Left hindlimb (tissue), 1 donor: ENCODE measurements at places on chromosomes 11 and 22.

- no peak for DNase-seq
These were observed 348.2 kb downstream of the CADM1 start for GRCh38 chr11:115155978-115156377.

DNA sequence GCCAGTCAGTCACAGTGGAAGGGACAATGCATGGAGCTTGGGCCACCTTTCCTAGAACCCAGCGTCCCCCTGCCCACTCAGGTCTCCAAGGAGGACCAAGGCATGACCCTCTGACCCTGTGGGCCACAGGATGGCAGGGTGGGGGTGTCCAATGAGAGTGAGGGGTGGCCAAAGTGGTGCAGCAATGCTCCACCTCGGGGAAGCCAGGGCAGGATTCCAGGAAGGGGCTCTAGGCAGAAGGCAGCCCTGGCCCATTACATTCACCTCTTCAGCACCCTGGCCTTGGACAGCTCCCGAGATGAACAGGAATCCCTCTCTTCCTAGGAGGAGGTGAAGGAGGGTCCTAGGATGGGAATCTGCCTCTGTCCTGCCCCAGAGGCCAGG, 597.5 kb downstream of the BRD1 start:
- DNase-seq: no peak

DNA sequence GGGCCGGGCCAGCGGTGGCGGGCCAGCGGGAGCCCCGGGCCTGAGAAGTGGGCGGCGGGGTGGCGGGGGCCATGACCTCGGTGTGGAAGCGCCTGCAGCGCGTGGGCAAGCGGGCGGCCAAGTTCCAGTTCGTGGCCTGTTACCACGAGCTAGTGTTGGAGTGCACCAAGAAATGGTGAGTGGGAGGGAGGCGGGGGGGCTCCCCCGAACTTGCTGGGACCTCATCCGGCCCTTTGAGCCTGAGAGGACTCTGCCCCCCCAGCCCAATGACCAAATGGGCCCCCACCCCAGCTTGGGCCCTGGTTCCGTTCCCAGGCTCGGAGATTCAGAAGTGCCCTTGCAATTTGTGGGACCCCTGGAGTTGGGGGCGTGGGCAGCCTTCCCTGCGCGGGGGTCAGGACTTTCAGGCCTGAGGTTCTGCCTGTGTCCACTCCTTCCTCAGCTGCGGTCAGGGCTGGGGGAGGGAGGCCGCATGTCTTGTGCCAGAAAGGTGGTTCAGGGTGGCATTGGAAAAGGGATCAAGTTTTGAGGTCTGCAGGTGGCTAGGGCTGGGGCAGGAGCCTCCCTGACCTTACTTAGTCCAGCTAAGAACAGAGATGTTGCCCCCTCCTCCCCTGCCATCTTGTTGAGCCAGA, 496 bp downstream of the EHBP1L1 start:
- DNase-seq: no peak

- no peak for DNase-seq
These were observed 713.2 kb upstream of the CCDC179 start for GRCh38 chr11:23573429-23573828.

GRCh38 chr11:14315130-14315529, 43.9 kb downstream of the RRAS2 start:
- DNase-seq: no peak

GRCh38 chr11:15821451-15821850, 534.9 kb downstream of the SOX6 start:
- no peak for DNase-seq

DNA sequence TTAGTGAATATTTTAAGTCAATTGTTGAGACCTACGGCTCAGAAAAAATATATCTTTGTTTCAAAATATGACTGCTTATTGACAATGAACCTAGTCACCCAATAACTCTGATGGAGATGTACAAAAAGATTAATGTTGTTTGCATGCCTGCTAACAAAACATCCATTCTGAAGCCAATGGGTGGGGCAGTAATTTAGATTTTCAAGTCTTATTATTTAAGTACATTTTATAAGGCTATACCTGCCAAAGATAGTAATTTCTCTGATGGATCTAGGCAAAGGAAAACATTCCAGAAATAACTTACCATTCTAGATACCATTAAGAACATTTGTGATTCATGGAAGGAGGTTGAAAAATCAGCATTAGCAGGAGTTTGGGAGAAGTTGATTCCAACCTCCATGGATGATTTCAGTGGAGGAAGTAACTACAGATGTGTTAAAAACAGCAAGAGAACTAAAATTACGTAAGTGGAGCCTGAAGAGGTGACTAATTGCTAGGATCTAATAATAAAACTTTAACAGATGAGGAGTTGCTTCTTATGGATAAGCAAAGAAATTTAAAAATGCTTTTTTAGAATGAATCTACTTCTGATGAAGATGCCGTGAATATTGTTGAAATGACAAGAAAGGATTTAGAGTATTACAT, 26.4 kb upstream of the OR8D2 start:
- no peak for DNase-seq

GRCh38 chr11:96008161-96008720, 84.3 kb upstream of the MTMR2 start:
- no peak for DNase-seq

DNA sequence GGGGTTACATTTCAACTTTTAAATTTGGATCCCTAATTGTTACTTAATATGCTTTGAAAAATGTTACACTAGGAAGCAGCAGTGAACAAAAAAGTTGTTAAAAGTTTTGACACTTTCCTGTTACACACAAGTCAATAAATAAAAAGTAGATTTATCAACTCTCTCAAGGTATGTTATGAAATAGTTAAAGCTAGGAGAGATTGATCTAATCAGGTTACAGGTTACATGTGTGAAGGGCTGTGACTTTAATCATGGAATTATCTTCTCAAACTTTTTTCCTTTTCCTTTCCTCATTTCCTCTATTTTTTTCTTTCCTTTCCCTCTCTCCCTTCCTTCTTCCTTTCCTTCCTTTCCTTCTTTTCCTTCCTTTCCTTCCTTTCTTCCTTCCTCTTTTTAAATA, 77.0 kb upstream of the RAB38 start:
- no peak for DNase-seq

DNA sequence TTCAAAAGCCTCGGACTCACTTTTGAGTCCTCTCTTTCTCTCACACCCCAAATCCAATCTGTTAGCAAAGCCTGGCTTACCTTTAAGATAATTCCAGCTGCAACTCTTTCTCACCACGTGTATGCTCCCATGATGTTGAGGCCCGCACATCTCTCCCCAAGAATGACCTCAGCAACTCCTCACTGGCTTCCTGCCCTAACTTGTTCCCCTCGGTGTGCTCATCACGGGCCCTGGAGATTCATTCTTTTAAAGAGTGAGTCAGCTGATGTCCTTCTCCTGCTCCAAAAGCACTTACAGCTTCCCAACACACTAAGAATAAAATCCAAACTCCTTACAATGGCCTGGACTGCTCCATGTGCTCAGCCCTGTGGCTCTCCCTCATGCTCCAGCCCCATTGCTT, 1041.3 kb downstream of the OPCML start:
- DNase-seq: peak; percentile 61

GRCh38 chr11:62728171-62728988, at the start of gene TTC9C:
TSS of gene TTC9C (plus strand) at chr11:62728486. CDS start at chr11:62728849, 363 bp downstream.
- peak; percentile 91 for DNase-seq

DNA sequence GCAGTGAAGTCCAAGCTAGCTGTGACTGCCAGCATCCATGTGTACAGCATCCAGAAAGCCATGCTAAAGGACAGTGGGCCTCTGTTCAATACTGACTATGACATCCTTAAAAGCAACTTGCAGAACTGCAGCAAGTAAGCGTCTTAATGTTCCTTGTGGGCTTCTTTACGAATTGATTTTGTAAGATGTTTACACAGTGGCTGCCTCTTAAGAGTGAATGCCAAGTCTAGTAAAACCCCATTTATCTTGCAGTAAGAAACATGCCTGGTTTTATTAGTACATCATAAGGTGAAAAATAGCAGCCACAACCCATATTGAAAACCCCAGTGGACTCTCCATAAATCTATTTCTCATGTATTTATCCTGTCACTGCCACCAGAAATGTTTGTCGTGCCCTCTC, 20.5 kb downstream of the POLD3 start:
- no peak for DNase-seq

- DNase-seq: no peak
These were observed 452 bp upstream of the ATXN10 start for GRCh38 chr22:45670981-45671782.

- DNase-seq: no peak
These were observed 435.7 kb upstream of the CADM1 start for GRCh38 chr11:115939731-115940421.

DNA sequence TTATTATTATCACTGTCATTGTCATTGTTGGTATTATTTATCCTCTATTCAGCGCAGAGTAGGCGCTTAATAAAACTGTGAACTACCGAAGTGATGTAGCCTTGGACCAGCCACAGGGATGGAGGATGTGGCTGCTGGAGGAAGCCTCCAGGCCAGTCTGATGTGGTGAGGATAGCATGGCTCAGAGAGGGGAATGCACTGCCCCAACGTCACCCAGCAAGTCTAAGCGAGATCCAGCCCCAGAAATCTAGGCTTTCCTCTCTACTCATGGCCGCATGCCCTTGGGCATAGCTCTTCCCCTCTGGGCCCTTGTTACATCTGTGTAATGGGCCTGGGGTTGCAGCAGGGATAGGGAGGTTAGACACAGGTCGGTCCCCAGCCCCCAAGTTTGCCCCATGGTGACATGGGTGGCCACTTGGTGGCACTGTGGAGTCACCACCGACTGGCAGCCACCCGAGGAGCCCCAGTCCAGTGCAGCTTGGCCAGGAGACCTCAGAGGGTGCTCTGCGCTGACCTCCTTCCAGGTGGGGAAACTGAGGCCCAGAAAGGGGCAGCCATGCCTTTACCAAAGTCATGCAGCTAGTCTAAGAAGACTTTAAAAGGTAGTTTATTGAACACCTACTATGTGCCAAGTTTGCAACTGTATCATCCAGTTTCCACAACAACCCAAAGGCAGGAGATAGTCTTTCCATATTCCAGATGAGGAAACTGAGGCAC, 395.7 kb downstream of the MN1 start:
- DNase-seq: peak; percentile 51

GRCh38 chr22:20196094-20196842, 45.4 kb upstream of the CCDC188 start:
- no peak for DNase-seq

DNA sequence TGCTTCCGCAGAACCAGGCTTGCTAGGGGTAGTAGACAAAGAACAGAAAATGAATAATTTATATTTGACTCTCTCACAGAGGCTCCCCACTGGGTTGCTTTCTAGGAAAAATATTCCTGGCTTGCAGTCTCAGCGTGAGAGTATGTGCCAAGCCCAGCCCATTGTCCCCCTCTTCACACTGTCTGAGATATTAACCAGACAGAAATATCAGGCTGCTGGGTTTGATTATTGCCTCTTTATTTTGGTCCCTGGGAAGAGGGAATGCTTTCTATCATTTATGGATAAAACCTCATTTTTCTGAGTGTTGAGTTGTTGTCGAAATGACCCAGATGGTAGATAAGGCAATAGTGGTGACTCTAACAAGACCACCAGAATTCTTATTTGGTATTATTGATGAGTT, 367.9 kb downstream of the METTL15 start:
- peak; percentile 46 for DNase-seq

DNA sequence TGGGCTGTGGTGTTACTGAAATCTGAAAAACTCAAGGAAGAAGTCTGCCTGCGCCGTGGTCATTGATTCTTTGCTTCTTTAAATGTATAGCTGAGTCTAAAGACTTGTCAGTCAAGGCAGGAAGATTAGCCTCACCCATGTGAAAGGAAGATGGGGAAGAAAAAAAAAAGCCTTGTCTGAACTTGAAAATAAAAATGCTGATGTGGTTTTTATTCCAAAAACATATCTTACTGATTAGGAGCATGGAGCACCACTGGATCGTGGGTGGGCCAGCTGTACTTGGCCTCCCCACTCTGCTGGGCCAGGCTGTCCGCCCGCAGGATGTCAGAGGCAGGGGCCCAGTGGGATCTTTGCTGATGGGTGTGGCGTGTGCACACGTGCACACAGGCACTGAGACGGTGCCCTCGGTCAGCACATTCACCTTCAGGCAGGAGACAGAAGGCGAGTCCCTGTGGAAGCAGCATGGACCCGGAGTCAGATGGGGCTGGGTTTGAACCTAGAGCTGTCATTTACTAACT, 111.9 kb downstream of the WNT7B start:
- no peak for DNase-seq

DNA sequence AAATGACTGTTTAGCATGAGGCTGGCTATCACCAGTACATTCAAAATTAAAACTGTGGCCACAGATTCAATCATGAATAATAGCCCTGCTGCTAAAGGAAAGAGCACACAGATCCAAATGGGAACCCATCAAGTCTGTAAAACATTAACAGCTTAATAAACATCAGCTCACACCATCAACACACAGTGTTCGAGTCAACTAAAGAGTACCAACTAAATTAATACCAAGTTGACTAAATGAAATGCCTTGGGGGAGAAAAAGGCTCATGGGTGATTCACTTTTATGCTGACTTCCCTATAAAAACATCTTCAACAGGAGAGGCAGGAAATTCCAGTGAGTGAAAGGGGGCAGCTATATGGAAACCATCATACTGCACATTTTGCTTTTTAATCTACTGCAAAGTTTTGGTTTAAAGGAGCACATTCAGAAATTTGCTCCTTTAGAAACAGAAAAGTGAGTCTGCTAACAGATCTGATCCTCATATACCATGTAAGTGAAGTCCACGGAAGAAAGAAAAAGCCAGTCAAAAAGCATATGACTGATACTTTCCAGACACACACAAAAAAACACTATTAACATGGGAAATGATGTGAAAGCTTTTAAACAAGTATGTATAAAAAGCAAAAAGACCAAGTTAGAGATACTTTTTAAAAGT, 16.3 kb downstream of the LGR4 start:
- DNase-seq: no peak

- DNase-seq: no peak
These were observed 46.4 kb downstream of the PAX6 start for GRCh38 chr11:31764766-31765165.

GRCh38 chr11:63999349-64000025, 13.2 kb downstream of the OTUB1 start:
- peak; percentile 77 for DNase-seq

GRCh38 chr11:1153951-1154493, 3.7 kb upstream of the MUC5AC start:
- no peak for DNase-seq

DNA sequence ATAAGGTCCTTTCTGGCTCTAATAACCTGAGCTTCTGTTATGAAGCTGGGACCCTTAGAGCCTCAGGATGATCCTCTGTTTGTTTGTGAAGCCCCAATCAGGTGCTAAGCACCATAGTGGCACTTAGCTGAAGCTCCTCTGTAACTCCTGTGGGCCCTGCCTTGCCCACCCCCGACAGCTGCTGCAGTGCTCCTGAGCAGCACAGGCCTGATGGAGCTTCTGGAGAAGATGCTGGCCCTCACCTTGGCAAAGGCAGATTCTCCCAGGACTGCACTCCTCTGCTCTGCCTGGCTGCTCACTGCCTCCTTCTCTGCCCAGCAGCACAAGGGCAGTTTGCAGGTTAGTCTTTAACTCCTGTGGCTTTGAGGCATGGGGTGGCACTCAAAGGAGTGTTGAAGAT, 19.0 kb upstream of the CCDC134 start:
- DNase-seq: no peak
